LHCN-M2 (cell line): ENCODE measurements at places on chromosomes 2 and 18. TPM values are rescaled to one million over a fixed set of nuclear protein-coding genes. Genes with fewer than 3 reads are reported as not detected.

DNA sequence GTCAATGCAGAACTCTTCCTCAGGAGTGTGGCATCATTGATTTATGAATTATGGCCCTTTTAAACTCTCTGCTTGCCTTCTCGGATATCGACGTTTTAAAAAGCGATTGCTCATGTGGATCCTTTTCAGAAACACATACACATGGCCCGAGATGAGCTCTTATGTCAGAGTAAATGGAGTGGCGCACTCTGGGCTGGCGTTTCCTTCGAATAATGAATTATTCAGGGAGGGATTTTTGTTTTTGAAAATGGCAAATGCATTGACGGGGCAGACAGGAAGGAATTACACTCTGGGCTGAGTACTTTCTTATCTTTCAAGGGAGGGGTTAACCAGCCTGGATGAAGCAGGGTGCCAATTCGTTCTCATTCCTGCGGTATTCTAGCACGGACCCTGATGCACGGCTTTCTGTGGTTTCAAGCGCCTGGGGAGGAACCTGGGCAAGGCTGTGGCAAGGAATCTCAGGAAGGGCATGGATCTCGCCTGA lies 142.7 kb downstream of the PRKCE start:
- DNase-seq: no peak

GRCh38 chr2:50878251-50878650 lies 153.7 kb downstream of the NRXN1 start:
- no peak for DNase-seq

GRCh38 chr2:15363734-15364133 lies 197.4 kb downstream of the NBAS start:
- DNase-seq: no peak

DNA sequence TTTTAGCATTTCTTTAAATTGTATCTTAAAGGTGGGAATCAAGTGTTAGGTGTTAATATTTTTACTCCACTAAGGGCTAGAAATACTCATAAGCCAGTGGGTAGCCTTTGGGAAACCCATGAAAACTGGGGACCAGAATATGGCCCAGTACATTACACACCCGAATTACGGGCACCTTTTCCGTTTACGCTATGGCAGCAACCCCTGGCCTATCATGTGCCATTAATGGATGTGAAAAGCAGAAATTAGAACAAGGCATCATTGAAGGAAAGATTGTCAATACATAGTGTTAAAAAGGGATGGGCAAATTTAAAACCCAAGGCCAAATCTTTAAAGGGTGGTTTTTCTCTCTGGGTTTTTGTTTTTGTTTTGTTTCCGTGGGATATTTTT lies 781 bp downstream of the FARP2 start:
- DNase-seq: no peak

GRCh38 chr2:61722800-61723199 lies 131.1 kb downstream of the FAM161A start:
- no peak for DNase-seq

DNA sequence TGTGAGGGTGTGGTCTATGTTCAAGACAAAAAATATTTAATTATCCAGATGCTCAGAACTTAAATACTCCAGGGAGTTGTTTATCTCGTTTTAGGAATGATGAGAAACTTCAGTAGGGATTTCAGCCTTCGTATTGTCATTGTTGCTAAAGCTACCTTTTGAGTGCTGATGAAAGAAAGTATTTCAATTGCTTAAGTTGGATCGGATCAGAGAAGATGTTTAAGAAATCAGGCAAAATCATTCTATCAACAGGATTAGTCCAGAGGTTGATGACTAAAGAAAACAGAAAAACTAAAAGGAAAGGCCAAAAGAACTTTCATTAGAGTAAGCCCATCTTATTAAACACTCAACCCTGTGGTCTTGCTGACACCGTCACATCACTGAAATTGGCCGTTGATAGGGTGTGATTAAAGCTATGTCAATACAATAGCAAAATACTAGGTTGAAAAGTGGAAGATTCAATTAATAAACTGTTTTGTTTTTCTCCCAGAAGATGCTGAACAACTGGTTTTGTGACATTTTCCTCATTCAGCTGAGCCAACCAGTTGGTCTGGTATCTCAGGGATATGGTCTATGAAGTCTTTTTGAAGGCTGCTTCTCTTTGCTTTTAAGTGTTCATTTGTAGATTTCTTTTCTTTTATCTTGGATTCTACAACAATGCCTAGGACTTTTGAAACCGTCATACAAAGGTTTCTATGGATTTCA lies 551.7 kb downstream of the SLC4A3 start:
- DNase-seq: no peak

DNA sequence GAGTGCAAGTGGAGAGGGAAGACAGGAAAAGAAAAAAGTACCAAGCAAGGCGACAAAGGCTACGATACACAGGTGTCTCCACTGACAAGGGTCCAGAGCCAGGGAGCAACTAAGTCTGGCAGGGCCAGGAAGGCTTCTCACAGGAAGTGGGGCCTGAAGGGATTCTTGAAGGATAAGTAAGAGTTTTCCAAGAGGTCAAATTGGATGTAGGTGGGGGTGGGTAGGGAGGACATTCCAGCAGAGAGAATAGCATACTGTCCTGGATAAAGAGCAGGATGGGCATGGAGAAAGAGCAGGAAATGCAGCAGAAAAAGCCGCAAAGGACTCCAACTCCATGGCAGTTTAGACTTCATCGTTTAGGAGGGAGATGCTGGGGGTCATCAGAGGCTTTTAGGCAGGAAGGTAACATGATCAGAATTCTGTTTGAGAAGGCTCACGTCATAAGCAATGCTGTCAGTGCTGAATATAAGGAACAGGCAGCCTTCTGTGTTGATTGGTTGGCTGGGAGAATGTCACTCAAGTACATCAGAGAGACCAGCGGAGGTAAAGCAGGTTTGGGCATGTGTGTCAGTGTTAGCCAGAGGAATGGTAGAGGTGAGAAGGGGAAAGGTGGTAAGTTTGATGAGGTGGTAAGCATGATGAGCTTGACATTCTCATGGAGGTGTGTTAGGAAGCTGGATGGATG lies 35.1 kb downstream of the ARHGAP25 start:
- no peak for DNase-seq

DNA sequence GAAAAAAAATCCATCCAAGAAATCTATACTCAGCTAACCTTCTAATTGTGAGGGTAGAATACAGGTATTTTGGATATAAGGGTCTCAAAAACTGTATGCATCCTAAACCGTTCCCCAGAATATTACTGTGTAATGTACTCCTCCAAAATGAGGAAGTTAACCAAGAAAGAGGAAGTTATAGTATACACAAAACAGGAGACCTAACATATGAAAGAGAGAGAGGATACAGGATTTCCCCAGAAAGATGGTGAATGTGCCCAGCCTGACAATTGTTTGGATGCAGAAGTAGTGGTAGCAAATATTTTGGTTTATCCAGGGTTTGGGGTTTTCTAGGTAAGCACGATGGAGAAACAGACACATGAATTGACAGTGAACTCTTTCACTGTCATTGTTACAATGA lies 50.6 kb downstream of the GALNT3 start:
- DNase-seq: no peak

- peak; percentile 26 for DNase-seq
Observed at GRCh38 chr2:203175371-203175770, 63.4 kb upstream of the CYP20A1 start.

- no peak for DNase-seq
Observed at GRCh38 chr2:102137138-102137537, 5.4 kb upstream of the IL1R1 start.

DNA sequence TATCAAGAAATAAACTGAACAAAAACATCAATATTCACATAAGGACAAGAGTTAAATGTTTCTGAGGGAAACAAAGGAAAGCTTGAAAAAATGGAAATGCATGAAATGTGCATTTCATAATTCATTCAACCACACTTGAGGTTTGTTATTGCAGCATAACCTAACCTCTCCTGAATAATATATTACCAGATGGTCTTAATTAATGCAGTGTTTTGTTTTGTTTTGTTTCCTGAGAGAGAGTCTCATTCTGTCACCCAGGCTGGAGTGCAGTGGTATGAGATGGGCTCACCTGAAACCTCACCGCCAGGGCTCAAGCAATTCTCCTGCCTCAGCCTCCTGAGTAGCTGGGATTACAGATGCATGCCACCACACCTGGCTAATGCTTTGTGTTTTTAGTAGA lies 139.9 kb upstream of the PIEZO2 start:
- no peak for DNase-seq

DNA sequence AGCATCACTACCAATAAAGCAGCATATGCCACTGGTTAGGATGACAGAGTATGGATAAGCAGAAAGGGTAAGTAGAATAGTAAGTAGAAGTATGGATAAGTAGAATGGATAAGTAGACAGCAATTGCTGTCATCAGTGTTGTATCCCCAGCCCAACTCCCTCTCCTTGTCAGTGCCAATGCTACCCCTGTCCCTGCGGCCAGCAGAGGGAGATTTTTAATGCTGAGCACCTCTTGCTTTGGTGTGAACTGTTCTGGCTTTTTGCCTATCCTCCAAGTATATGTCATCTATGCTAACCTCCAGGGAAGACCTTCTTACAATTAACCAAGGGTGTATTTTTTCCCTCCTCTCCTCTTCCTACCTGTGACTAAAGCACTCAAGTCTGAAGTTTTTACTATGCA lies 136.7 kb upstream of the SPHKAP start:
- DNase-seq: peak; percentile 14

DNA sequence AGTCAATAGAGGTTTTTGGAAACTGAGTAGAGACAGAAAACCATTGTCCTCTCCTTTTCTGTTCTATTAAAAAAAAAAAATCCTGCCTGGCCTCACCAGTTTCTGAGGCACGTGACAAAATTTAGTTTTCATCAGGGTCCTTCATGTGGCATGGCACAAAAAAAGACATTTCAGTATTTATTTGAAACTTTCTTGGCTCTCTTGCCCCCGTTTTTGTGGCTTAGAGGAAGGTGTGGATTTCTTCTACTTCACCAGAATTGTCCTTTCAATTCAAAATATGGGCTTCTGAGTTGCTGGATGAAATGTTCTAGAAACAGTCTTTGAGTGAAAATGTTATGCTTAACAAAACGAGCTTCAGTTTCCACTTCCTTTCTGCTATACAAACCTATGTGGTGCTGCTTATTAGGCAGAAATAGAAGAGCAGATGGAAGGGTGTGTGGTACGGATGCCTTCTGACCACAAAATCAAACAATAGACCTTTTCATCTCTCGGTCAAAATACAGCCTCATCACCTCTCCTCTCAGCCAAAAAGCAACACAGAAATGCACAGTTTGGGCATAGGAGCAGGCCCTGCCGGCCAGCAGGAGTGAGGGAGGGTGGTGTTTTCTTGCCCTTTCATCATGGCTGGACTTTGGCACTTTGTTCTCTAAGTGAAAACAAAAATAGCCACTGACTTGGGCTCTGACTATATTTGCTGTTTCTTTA lies 89.2 kb downstream of the SH3RF3 start:
- DNase-seq: peak; percentile 44

GRCh38 chr2:217903859-217904613 lies 98.8 kb downstream of the TNS1 start:
- no peak for DNase-seq

- no peak for DNase-seq
Observed at GRCh38 chr2:172155752-172156151, 53.1 kb upstream of the DLX2 start.

- DNase-seq: no peak
Observed at GRCh38 chr18:13578400-13578799, 148.0 kb downstream of the FAM210A start.

DNA sequence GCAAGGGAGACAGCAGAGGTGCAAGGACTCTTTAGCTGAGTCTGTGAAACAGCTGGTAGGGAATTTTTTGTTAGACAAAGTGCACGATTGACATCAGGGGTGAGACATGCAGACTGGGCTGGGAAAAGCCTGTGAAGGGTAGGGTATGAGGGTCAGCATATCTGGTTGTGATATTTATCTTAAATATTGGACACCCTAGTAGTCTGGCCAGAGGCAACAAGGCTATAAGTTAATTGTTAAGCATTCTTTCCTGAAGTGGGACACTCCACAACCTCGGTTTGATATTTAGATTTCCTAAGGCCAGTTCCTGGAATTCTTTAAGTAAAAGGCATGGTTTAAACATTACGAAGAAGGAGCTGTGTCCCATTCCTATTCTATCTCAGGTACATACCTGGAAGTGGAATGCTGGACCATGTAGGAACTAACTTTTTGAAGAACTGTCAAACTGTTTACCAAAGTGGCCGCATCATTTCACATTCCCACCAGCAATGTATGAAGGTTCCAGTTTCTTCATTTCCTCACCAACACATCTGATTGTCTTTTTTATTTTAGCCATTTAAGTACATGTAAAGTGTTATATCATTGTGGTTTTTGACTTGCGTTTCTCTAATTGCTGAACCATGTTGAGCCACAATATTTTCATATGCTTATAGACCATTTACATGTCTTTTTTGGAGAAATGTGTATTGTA lies 22.5 kb downstream of the EHBP1 start:
- DNase-seq: no peak

DNA sequence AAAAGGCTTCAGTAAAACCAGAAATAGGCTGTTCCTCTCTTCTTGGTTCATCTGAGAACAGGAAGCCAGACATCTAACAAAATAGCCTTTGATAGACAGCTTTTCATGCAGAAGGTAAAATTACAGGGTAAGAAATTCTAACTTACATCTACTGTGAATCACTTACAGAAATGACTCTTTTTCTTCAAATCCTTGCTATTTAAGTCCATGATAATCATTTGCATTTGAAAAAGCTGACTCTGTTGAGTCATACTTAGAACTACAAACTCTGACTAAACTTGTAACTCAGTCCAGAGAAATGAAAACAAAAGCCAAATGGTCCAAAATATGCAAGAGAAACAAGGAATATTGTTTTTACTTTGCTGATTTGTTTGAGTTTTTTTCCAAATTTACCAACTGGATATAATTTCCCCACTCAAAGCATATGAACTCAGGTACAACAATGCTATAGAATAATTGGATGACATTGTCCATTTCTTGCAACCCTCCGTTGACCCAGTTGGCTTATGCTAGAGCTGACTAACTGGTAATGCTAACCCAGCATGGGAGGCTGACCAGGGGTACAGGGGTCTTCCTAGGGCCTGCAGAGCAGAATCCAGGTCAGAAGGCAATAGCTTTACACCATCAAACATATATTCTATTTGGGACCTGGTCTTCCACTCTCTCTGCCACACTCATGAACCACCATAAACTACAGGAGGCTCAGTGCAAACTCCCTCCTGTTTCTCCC lies 18.8 kb upstream of the MREG start:
- DNase-seq: peak; percentile 82

DNA sequence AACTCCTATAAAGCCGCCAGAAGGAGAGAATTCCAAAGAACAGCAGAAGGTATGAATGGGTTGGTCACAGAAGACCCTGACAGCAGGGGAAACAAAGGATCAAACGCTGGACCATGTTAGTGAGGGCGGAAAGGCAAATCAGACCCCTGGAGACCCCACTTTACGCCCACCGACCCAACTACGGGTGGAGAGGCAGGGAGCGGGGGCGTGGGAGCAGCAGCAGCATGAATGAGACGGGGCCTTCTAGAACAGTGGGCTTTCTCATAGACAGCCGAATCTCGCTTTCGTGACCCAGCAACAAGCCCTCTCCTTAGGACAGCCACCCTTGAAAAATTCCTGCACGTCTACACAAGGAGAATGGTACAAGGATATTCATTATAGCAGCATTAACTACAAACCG lies 191.0 kb downstream of the HDAC4 start:
- DNase-seq: no peak

Gene CKAP2L
- 23.9 and 33.2 TPM in 2 replicates for total RNA-seq

Gene LAMA1
- 1.4 TPM in 2 replicates for total RNA-seq

Gene CNTNAP5
- not detected in 2 replicates for total RNA-seq

Gene RAD51AP2
- total RNA-seq: under 0.01 TPM in 1 of 2 replicates, not detected in the other

Gene ESCO1
- 11.9 and 14.4 TPM in 2 replicates for total RNA-seq

Gene CD28
- 0.52 and 0.64 TPM in 2 replicates for total RNA-seq

Gene IMPA2
- 15.9 and 16.8 TPM in 2 replicates for total RNA-seq

Gene RFTN2
- 0.40 and 0.83 TPM in 2 replicates for total RNA-seq

Gene MYCN
- total RNA-seq: not detected in 2 replicates

Gene TLX2
- total RNA-seq: 0.46 and 1.1 TPM in 2 replicates

Gene SKOR2
- not detected in 2 replicates for total RNA-seq
